ENCODE measurements at places on chromosomes 1 and 21.

DNA sequence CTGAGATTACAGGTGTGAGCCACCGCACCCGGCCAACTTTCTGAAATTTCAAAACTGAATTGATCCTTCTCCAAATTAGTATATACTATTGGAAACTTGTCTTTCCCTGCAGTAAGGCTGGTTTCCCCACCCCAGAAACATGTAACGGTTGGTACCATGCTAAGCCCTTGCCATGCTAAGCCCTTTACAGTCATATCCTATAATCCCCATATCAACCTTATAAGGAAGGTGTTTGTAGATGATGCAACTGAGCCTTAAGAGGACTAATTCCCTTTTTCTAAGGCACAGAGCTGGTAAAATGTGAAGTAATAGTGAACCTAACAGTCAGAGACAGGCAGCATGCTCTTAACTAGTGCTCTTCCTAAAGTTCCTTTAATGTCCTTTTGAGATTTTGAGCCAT is 413.7 kb downstream of the DISC1 start:
- no peaks in the 10 kb centered on the region for H3K27me3 ChIP-seq
- no peak overlapping the region for H3K4me3 ChIP-seq
- no peaks in the 10 kb centered on the region for H3K36me3 ChIP-seq
- DNase-seq: no peak
- H3K4me1 ChIP-seq: no peaks in the 10 kb centered on the region
- no peak overlapping the region for H3K27ac ChIP-seq

GRCh38 chr1:197149340-197149739 is 2.9 kb upstream of the ASPM start:
- H3K4me3 ChIP-seq: no peak overlapping the region
- DNase-seq: no peak
- no peaks in the 10 kb centered on the region for H3K4me1 ChIP-seq

- peaks cover 27% of the 10 kb centered on the region for H3K36me3 ChIP-seq
- peak overlapping the region; percentile 89 for H3K4me3 ChIP-seq
- H3K27ac ChIP-seq: peak overlapping the region; percentile 89
Observed at GRCh38 chr1:155272466-155273342, 600 bp downstream of the CLK2 start.

GRCh38 chr1:98766255-98766654 is 104.7 kb downstream of the SNX7 start:
- no peaks in the 10 kb centered on the region for H3K36me3 ChIP-seq
- no peak overlapping the region for H3K27ac ChIP-seq
- no peak overlapping the region for H3K4me3 ChIP-seq
- no peak for DNase-seq
- no peaks in the 10 kb centered on the region for H3K27me3 ChIP-seq
- no peaks in the 10 kb centered on the region for H3K4me1 ChIP-seq

DNA sequence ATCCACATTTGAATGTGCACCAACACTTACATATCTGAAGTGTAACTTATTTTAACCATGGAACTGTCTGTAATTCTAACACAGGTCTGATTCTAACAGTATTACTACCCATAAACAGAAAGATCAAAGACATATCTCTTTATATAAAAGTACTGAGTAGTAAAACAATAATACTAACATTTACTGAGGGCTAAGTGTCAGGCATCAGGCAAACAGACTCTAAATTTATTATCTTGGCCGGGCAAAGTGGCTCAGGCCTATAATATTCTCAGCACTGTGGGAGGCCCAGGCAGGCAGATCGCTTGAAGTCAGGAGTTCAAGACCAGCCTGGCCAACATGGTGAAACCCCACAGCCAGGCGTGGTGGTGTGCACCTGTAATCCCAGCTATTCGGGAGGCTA is 85.9 kb downstream of the JAK1 start:
- H3K27ac ChIP-seq: no peak overlapping the region
- no peaks in the 10 kb centered on the region for H3K27me3 ChIP-seq
- H3K4me1 ChIP-seq: peaks cover 3% of the 10 kb centered on the region
- no peak for DNase-seq
- no peak overlapping the region for H3K4me3 ChIP-seq
- H3K36me3 ChIP-seq: peaks cover 25% of the 10 kb centered on the region

GRCh38 chr21:16072737-16073136 is 343.0 kb downstream of the USP25 start:
- H3K27ac ChIP-seq: no peak overlapping the region
- H3K4me3 ChIP-seq: no peak overlapping the region

DNA sequence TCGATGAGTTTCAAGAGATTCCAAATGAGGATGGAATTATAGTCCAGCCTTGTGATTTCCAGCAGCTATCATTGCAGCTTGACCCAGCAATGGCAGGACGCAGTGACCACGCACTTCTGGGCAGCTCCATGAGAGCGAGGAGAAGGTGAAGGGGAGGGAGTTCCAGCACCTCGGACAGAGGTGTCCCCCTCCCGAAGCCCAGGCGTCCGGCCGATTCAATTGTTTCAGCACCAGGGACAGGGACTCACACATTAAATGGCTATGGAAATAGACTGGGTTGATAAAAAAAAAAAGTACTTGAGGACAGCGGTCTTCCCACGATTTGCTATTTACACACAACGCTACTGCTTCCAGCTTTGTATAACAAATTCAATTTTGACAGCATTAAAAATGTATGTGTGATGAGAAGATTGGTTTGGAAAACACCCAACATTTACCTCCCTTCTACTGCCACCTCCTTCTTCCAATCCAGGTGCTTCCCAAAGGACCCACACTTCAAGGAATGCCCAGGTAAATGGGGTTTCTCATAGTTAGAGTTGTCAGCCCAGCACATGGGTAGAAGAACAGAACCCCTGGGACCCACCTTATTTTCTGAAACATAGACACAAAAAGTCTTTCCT is 71.8 kb downstream of the DISP3 start:
- no peaks in the 10 kb centered on the region for H3K36me3 ChIP-seq
- no peaks in the 10 kb centered on the region for H3K27me3 ChIP-seq
- H3K4me3 ChIP-seq: no peak overlapping the region
- H3K27ac ChIP-seq: no peak overlapping the region
- peak; percentile 72 for DNase-seq
- no peaks in the 10 kb centered on the region for H3K4me1 ChIP-seq

DNA sequence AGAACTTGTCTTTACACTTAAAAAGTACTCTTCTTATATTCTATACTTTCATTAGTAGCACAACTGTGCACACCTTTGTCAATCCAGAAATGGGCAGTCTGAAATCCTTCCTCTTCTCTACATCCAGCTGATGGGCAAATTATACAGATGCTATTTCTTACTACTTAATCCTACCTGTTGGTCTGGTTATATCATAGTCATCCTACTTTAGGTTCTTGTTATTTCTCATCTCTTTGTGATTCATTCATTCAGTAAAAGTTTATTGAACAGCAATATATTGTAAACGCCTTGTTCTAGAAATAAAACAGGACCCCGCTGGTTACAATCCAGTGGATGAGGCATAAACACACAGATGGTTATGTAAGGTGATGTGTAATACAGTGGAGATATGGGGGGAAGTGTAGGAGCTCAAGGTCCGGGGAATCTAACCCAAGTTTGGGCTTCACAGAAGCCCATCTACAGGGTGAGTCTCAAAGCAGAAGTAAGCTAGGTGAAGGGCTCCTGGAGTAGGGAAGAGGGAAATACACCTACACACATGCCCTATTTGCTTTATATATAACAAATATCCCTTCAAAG is 11.8 kb upstream of the FUBP1 start:
- no peaks in the 10 kb centered on the region for H3K27me3 ChIP-seq
- peaks cover 4% of the 10 kb centered on the region for H3K4me1 ChIP-seq
- H3K4me3 ChIP-seq: no peak overlapping the region
- H3K27ac ChIP-seq: no peak overlapping the region

DNA sequence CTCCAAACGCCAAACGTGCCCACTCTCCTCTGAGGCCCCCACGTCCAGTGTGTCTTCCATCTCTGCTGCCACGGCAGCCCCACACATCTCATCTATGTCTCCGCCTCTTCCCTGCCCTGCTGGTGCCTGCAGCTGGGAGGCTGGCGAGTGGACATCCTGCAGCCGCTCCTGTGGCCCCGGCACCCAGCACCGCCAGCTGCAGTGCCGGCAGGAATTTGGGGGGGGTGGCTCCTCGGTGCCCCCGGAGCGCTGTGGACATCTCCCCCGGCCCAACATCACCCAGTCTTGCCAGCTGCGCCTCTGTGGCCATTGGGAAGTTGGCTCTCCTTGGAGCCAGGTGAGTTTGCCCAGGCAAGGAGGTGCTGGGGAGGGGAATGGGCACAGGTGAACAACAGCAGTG is 8.6 kb downstream of the ADAMTSL4 start:
- no peaks in the 10 kb centered on the region for H3K27me3 ChIP-seq
- no peak for DNase-seq
- H3K27ac ChIP-seq: no peak overlapping the region
- H3K36me3 ChIP-seq: peaks cover 5% of the 10 kb centered on the region
- no peak overlapping the region for H3K4me3 ChIP-seq

DNA sequence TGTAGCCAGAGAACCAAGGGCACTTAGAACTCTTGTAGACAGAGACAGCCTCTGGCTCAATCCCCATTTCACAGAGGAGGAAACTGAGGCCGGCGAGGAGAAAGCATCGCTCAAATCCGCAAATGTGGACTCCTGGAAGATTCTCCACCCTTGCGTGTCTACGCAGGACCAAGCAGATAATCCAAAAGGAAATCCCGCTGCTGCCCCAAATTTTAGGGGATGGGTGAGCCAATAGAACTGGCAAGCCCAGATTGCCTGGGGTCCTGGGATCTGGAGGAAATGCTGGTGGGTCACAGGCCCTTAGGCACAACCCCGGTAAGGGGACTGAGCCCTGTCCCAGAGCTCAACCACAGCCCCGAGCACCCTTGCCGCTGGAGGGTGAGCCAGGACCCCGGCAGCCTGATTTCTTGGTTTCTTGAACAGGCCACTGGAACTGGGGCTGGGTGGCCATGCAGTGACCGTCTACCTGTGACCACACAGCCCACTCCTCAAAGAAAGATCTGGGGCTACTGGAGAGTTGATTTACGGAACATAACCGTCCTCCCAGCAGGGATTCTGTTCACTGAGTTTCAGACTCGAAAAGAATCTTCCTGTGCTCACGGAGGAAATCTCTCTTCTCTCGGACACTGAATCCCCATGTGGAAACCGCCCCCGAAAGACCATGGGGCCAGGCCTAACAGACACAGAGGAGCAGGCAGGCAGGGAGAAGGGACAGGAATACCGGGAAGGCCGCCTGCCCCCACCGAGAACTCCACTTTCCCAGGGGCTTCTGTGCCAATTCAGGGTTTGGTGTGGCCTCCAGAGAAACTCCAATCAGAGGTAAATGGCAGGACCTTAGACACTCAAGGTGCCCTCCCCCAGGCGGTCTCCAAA is 238.4 kb downstream of the NPHP4 start:
- H3K27ac ChIP-seq: no peak overlapping the region
- DNase-seq: no peak
- H3K4me1 ChIP-seq: no peaks in the 10 kb centered on the region
- no peak overlapping the region for H3K4me3 ChIP-seq
- no peaks in the 10 kb centered on the region for H3K36me3 ChIP-seq

GRCh38 chr21:40208948-40209345 is 341.7 kb downstream of the PCP4 start:
- H3K36me3 ChIP-seq: no peaks in the 10 kb centered on the region
- H3K4me3 ChIP-seq: no peak overlapping the region
- H3K4me1 ChIP-seq: no peaks in the 10 kb centered on the region
- no peak for DNase-seq
- no peaks in the 10 kb centered on the region for H3K27me3 ChIP-seq

GRCh38 chr1:111880881-111881837 is 108.3 kb downstream of the KCND3 start:
- no peak overlapping the region for H3K4me3 ChIP-seq
- H3K4me1 ChIP-seq: peaks cover 15% of the 10 kb centered on the region
- H3K27me3 ChIP-seq: no peaks in the 10 kb centered on the region

DNA sequence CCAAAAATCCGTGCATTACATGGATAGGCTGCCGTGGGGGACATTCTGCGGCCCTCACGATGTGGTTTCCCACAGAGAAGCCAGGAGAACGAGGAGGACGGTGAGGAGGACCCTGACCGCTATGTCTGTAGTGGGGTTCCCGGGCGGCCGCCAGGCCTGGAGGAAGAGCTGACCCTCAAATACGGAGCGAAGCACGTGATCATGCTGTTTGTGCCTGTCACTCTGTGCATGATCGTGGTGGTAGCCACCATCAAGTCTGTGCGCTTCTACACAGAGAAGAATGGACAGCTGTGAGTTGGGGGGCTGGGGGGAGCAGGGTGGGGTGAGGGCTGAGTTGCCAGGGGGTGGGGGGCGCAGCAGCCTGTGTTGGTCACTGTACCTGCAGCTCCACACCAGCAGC is 13.2 kb downstream of the PSEN2 start:
- peaks cover 10% of the 10 kb centered on the region for H3K4me1 ChIP-seq
- no peak for DNase-seq
- H3K27ac ChIP-seq: no peak overlapping the region
- H3K27me3 ChIP-seq: no peaks in the 10 kb centered on the region
- peaks cover 8% of the 10 kb centered on the region for H3K36me3 ChIP-seq

DNA sequence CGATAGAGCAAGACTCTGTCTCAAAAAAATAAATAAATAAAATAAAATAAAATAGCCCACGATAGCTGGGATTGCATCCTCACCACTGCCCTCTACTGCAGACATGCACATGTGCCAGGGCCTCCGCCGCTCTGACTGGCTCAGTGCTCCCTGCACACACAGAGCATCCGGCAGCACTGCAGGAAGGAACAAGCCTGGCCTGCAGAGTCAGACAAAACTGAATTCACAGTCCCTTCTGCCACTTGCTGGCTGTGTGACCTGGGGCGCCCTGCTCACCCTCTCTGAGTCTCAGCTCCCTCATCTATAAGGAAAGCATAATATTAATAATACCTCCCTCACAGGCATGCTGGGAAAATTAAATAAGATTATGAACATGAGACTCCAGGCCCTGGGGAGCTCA is 35.4 kb downstream of the CSMD2 start:
- no peaks in the 10 kb centered on the region for H3K27me3 ChIP-seq
- H3K36me3 ChIP-seq: no peaks in the 10 kb centered on the region
- no peak overlapping the region for H3K27ac ChIP-seq
- H3K4me3 ChIP-seq: no peak overlapping the region
- no peak for DNase-seq
- no peaks in the 10 kb centered on the region for H3K4me1 ChIP-seq

DNA sequence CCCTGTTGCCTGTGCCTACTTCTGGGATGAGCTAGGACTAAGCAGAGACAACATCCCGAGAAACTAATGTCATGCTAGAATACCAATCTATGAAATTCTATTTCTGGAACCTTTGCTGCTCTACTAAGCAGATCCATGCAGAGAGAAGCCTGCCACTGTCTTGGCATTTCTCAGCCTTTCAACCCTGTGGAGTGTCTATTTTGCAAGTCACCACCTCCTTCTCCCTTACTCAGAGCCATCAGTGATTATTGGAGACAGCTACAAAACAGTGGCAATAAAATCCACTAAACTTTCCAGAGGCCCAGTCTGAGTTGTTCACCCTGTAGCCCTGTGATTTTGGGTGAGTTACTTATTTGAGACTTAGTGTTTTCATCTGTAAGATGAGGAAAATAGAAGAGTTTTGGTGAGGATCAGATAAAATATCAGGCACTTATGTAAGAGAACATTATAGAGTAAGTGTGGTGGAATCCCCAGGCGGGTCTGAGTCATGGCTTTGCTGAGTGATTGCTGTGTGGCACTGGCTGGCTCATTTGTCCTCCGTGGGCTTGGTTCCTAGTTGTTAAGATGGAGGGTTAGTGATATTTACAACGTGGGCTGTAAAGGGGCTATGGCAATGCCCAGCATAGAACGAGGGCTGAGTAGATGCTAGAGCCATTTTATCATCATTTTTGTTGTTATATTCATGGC is 61.1 kb downstream of the FMN2 start:
- H3K4me3 ChIP-seq: no peak overlapping the region
- H3K4me1 ChIP-seq: peaks cover 4% of the 10 kb centered on the region
- peak; percentile 36 for DNase-seq

GRCh38 chr1:28819020-28819419 is 7.0 kb downstream of the OPRD1 start:
- no peak for DNase-seq
- no peaks in the 10 kb centered on the region for H3K36me3 ChIP-seq
- H3K27ac ChIP-seq: no peak overlapping the region
- H3K4me1 ChIP-seq: no peaks in the 10 kb centered on the region
- H3K4me3 ChIP-seq: no peak overlapping the region
